ENCODE measurements at places on chromosomes 4 and X.

DNA sequence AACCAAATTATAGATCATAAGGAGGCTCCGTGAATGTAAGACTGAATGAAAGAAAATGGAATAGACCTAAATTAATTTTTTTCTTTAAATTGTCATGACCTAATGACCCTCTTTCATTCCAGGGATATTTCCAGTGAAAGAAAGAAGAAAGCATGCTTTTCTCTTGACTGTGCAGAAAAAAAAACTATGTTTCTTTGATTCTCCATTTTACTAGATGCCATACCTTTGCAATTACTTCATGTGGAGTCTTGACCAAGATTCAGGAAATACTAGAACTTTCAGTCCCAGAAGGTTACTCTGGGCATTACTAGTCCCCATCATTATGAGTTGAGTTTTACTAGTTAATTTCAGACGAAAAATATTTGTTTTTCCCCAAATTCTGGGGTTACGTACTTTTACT lies 6.4 kb upstream of the COMMD8 start:
- no peak for DNase-seq

DNA sequence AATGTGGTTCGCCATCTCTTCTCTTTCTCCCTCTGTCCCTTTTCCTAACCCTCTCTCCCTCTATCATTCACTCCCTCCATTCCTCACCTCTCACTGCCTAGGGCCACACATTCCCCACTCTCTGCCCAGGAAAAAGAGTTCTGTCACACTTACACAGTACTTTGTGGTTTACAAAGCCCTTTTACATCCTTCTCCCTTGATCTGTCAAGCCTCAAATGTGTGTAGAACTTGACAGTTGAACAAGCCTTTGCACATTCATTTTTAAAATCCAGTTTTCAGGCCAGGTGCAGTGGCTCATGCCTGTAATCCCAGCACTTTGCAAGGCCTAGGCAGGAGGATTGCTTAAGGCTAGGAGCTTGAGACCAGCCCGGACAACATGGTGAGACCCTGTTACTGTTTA lies 156.3 kb downstream of the VSIG4 start:
- no peak for DNase-seq

DNA sequence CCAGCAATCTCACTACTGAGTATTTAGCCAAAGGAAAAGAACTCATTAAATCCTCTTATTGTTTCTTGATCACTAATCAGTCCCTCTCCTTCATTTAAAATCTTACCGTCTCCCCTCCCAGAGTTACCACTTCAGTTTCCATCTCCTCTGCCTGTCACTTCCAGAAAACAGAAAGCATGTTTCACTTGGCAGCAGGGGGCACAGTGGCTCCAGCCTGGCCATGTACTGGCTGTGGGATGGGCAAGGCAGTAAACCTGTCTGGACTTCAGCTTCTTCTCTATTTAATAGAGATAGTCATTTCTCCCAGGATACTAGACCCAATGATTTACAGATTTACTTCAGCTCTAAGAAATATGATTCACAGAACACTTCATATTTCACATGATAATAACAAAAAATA lies 63.2 kb downstream of the CD40LG start:
- DNase-seq: no peak

GRCh38 chr4:54838301-54838700 lies 180.5 kb downstream of the KIT start:
- no peak for DNase-seq

DNA sequence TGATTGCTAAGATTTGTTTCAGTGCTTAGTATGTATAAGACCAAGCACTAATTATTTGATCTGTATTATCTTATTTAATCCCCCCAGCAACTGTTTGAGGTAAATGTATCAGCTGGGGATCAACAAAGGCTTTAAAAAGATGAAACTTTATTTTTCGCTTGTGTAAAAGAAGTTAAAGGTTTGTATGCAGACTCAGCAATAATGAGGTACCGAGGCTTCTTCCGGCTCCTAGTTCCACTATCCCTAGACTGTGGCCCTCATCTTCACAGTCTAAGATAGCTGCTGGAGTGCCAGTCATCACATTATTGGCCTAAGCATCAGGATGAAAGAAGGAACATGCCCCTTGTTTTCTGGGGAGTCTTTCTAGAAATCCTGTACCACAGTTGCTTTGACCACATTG lies 105.6 kb upstream of the SCML1 start:
- DNase-seq: no peak

GRCh38 chr4:84031401-84031800 lies 467.7 kb downstream of the NKX6-1 start:
- no peak for DNase-seq

- DNase-seq: no peak
Measured at GRCh38 chr4:94410678-94411206, 41.0 kb upstream of the PDLIM5 start.

Measured in stimulated activated CD8-positive, alpha-beta memory T cell treated with anti-CD3 and anti-CD28 coated beads, Interleukin-2, amount 100 ng/mL, for 1 hour (primary cell).